ENCODE measurements at places on chromosomes 2 and 18. TPM values are rescaled to one million over a fixed set of nuclear protein-coding genes. Genes with fewer than 3 reads are reported as not detected.
A peak's percentile ranks its signal among the peaks of the same experiment; 100 is the strongest.

DNA sequence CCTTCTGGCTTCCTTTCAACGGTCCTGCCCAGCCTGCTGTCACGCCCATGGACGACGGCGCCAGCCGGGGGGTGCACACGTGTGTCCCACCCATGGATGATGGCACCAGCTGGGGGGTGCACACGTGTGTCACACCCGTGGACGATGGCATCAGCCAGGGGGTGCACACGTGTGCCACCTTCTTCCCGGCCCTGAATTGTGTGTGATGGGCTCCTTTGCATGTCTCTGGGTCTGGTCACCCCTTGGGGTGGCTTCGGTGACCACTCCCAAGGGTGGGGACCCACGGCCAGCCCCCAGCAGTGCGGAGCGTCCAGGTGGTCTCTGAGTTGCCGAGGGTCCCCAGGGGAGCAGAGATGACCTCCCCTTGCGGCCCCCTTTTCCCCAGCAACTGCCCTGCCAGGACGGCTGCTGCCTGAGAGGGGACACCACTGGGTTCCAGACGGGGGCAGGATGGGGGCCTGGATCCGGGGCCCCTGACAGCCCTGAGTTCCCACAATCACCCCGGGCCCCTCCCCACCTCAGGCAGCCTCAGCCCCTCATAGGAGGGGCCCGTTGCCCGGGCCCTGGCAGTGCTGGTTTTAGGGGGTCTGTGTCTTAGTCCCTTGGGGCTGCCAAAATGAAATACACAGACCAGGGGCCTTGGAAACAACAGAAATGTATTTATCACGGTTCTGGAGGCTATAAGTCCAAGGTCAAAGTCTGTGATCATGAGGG lies 9.4 kb downstream of the NEU4 start:
- DNase-seq: no peak

- no peak for DNase-seq
Observed at GRCh38 chr2:61922714-61923113, 17.2 kb downstream of the COMMD1 start.

GRCh38 chr18:28175150-28175929 lies 1.6 kb downstream of the CDH2 start:
- peak; percentile 69 for DNase-seq

GRCh38 chr18:45359275-45360009 lies 255.8 kb upstream of the SLC14A2 start:
- DNase-seq: peak; percentile 50

DNA sequence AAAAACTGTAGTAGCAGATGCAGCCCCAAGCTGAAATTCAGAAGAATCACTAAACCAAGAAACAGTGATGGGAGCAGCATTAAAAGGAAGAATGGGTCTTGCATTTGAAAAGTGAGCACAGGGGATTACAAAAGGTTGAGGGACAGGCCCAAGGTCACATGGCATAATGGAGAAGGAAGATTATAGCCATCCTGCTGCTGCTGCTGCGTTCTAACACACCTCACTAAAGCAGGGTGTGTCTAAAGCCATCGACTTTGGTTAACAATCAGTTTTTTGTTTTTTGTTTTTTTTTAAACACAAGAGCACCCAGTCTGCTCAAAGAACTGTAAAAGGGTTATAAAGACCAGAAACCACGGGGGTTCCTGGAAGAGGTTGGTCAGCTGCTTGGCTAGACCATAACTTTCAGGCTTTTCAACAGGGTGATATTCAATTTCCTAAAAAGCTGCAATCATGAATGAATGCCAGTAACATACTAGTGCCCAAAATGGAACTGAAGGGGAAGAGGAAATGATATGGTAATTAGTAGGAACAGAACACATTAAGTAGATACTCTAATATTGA lies 102.6 kb downstream of the MYO5B start:
- DNase-seq: no peak

- DNase-seq: no peak
Observed at GRCh38 chr2:168939918-168940317, 38.8 kb downstream of the G6PC2 start.

- DNase-seq: peak; percentile 66
Observed at GRCh38 chr18:55856229-55856628, 268.2 kb upstream of the TCF4 start.

- DNase-seq: no peak
Observed at GRCh38 chr18:24009651-24010333, 4.8 kb upstream of the TTC39C start.

- peak; percentile 28 for DNase-seq
Observed at GRCh38 chr2:112577756-112578155, 6.7 kb upstream of the CHCHD5 start.

- no peak for DNase-seq
Observed at GRCh38 chr2:102120261-102120660, 22.3 kb upstream of the IL1R1 start.

DNA sequence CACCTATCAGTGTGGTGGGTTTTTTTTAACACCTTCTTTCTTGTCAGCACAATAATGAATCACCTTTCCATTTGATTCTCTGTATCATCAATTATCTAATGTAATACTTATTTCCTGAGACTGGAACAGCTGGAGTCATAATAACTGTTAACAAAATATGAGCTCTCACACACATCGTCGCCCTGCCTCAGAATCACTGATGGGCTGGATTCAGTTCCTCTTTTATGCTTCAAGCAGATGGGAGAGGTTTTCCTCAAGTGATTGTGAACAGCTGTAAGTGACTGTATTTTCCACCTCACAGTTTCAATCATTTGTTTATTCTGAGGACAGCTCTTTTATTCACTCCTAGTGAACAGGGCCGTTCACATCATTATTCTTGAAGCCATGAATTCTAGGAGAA lies 330.2 kb downstream of the DSC3 start:
- no peak for DNase-seq

GRCh38 chr2:49948744-49949143 lies 794.4 kb upstream of the FSHR start:
- DNase-seq: no peak

DNA sequence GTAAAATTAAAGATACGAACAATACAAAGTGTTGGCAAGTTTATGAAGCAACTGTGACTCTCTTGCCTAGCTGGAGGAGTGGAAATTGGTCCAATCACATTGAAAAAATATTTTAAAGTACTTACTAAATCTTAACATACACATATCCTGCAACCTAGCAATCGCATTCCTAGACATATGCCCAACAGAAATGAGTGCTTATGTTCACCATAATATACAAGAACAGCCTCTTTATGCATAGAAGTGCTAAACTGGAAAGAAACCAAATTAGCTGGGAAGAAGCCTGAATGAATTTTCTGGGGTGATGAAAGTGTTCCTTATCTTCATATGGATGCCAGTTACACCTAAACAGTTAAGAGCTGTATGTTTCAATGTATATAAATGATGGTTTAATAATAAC lies 98.9 kb downstream of the HNMT start:
- no peak for DNase-seq

GRCh38 chr2:55302241-55302640 lies 33.2 kb upstream of the MTIF2 start:
- no peak for DNase-seq

DNA sequence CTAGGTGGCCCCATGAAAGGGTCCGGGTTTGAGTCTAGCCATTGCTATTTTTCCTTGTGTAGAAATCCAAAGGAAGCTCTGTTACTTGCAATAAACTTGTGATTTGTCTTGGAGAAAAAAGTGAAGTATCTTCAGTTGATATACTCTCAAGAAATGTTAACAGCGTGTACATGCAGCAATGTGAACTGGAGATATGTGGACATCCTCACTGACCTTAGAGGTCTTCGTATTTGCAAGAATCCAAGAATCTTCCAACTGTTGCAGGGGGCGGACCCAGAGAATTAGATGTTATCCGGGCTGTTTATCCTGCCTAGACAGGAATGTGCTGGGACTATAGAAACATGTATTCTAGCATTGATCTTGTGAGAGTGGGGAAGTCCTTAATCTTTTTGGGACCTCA lies 187.6 kb downstream of the KCNS3 start:
- DNase-seq: no peak

DNA sequence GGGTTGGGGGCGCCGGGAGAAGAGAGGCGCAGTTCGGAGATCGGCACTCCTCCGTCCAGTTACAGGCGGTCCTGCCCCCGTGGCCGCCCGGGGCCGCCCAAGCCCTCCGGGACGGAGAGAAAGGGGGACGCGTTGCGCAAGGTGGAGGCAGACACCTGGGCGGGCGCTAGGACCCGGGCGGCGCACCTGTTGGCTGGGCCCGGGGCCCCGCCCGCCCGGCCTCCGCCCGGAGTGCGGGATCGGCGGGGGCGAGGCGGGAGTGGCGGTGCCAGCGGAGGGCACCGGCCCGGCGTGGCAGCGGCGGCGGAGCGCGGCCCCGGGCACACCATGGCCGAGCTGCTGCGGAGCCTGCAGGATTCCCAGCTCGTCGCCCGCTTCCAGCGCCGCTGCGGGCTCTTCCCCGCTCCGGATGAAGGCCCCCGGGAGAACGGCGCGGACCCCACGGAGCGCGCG lies at the start of gene SGPP2:
Gene SGPP2 (plus strand): TSS at position 268 of the 453 bp plus-strand sequence. CDS start 60 bp downstream, at position 328.
- DNase-seq: no peak

- DNase-seq: peak; percentile 58
Observed at GRCh38 chr18:33210575-33211189, 229.8 kb downstream of the CCDC178 start.

DNA sequence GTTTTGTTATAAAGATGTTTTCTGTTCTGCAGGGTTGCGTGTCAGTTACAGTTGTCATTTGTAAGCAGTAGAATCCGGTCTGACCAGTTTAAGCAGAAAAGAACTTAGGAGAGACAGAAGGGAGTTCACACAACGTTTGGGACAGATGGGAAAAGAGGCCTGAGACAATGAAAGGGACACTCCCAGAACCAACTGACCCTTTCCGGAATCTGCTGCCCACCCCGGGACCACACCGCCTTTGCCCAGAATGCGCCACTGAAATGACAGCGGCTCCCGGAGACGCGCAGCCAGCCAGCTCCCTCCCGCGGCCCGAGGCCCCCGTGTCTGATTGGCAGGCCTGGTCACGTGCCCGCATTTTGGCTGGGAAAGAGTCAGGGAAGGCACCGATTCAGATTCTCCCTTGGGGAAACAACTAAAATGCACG lies 244.6 kb downstream of the BCL2 start:
- peak; percentile 50 for DNase-seq

DNA sequence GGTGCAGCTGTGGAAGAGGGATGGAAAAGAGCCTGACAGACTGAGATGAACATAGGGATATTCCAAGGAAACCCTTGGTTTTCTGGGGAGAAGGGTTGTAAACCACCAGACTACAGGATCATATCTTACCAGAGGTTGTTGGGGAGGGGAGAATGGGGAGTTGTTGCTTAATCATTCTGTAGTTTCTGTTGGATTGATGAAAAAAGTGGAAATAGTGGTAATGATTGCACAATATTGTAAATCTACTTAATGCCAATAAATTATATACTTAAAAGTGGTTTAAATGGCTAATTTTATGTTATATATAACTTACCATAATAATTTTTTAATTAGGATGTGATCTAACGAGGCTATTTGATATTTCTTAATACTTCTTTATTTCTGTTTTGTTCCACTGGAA lies 800.9 kb downstream of the BCL11A start:
- no peak for DNase-seq

DNA sequence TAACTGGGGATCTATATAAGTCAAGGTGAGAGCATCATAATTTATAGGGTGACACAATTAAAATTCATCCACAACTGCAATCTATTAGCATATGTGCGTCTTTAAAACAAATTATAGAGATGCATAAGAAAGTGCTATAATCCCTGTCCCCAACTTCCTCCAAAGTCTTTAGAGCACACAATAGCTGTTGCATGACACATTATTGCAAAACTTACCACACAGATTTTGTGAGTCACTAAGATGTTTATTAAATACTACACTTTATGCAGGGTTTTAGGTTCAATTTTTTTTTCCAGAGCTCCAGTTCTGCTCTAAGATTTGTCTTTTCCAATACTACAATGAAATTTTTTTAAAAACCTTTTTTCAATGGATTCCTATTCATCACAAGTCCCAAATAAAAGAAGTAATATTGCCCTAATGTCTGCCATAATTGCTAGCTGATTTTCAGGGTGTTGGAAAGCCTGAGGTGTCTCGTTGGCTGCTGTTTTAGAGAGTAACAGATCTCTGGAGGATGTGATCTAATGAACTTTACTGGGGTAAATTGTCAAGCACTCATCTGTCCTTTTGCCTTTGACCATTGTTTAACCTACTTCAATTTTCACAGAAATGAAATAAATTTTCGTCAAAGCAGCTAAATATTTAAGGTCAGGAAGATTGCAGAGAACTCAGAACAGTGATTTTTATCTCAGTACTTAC lies 250.5 kb upstream of the NETO1 start:
- no peak for DNase-seq

DNA sequence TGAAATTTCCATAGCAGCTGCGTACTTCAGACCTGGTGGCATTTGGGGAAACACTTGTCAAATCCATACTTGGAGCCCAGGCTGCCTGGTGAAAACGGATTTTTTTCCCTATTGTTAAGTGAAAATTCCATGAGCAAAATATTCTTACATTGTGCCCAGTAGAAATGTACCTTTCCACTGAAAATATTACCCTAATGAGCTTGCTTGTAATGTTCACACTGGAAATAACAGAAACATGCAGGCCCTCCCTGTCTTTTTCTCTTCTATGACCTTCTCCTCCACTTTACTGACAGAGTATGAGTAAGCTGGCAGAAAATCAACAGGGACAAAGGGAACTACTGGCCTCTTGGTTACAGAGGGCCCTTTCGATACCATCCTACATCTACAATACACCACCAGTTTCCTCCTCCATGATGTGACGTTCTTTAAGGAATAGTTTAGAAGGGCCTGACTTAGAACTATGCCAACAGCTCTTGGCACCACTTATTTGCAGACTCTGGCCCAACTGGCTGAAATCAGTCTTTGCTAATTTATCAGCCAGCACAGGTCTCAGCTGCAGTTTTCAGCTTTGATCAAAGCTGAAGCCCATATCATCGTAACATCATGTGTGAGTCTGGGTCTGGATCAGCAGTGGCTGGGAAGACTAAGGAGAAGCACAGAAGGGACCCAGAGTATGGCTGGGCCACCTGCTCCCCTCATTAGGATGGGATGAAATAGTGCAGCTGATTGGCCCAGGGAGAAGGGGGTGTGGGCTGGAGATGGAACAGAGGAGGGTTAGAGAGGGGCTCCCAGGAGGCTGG lies 272.2 kb upstream of the ID2 start:
- peak; percentile 30 for DNase-seq

CLEC4F gene
- total RNA-seq: not detected

TMEM169 gene
- 1.8 TPM for total RNA-seq

NAT8 gene
- total RNA-seq: not detected

C2orf81 gene
- 7.6 TPM for total RNA-seq

DYNAP gene
- total RNA-seq: not detected

REEP1 gene
- total RNA-seq: 14.6 TPM

VPS4B gene
- total RNA-seq: 9.1 TPM

HOXD13 gene
- not detected for total RNA-seq

TYMS gene
- 86.5 TPM for total RNA-seq

SLC30A3 gene
- total RNA-seq: 75.1 TPM

CDCA7 gene
- 24.2 TPM for total RNA-seq

SGPP2 gene
- total RNA-seq: 24.6 TPM

All from cardiac muscle cell (in vitro differentiated cells and primary cell).